Neural progenitor cell (in vitro differentiated cells): ENCODE measurements at places on chromosomes 3 and 15. TPM values are rescaled to one million over a fixed set of nuclear protein-coding genes. Genes with fewer than 3 reads are reported as not detected.

- H3K4me3 ChIP-seq: no peak overlapping the region
- H3K27me3 ChIP-seq: no peaks in the 10 kb centered on the region
- no peaks in the 10 kb centered on the region for H3K36me3 ChIP-seq
- H3K27ac ChIP-seq: no peak overlapping the region
- DNase-seq: no peak
Observed at GRCh38 chr15:57312318-57313133, 63.8 kb upstream of the CGNL1 start.

The REC114 gene
- not detected in 2 replicates for total RNA-seq

The DCUN1D1 gene
- 36.9 and 63.6 TPM in 2 replicates for total RNA-seq

The KNG1 gene
- total RNA-seq: not detected in 2 replicates

The CELF6 gene
- 0.19 and 0.95 TPM in 2 replicates for total RNA-seq
